ENCODE measurements at places on chromosomes 4 and X.

DNA sequence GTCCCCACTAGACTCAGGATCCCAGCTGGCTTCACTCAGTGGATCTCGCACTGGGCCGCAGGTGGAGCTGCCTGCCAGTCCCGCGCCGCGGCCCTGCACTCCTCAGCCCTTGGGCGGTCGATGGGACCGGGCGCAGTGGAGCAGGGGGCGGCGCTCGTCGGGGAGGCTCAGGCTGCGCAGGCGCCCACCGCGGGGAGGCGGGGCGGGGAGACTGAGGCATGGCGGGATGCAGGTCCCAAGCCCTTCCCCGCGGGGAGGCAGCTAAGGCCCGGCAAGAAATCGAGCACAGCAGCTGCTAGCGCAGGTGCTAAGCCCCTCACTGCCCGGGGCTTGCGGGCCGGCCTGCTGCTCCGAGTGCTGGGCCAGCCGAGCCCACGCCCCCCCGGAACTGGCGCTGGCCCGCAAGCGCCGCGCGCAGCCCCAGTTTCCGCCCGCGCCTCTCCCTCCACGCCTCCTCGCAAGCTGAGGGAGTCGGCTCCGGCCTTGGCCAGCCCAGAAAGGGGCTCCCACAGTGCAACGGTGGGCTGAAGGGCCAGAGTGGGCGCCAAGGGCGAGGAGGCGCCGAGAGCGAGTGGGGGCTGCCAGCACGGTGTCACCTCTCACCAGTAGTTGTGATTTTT lies 1038.0 kb downstream of the PCDH19 start:
- no peak for DNase-seq

DNA sequence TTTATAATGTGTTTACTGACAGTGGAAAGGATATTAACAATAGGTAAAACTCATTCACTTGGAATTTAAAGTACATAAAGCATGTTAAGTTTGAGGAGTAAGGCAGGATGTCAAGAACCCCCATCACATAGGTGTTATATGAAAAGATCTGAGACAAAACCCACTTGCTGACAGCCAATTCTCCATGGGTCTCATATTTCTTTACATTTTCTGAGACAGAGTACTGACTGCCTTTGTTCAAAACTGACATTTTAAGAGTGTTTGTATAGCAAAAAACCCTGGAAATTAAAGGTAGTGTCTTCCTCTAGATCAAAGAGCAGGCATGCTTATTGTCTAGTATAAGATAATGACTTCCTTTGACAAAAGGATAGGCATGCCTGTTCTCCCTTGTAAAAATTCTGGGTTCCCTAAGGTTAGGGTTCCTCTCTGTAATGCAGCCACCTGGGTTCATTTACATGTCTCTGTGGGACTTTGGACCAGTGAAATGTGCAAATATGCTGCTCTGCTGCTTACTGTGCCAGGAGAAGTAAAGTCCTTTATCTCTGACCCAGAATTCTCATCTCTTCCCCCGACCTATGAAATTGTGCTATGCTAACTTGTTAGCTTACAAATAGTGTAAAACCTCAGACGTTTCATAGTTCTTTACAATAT lies 123.6 kb downstream of the PCDH18 start:
- no peak for DNase-seq

GRCh38 chr4:55346851-55347255 lies 811 bp downstream of the SRD5A3 start:
- no peak for DNase-seq

DNA sequence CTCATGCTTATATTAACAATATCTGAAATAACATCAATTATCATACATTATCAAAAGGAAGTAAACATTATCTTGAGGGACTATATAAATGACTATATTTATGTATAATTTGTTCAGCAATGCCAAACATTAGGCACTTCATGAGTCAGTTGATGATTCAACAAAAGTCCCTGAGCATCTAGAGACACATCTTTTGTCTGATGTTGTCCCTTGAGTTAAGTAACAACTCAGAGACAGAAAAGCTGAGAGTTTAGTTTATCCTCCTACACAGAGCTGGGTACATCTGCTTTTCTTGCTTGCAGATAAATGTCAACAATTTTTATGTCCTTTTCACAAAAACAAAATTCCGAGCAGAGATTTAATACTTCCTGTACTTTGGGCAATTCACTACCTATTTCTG lies 311.1 kb downstream of the INPP4B start:
- DNase-seq: no peak

DNA sequence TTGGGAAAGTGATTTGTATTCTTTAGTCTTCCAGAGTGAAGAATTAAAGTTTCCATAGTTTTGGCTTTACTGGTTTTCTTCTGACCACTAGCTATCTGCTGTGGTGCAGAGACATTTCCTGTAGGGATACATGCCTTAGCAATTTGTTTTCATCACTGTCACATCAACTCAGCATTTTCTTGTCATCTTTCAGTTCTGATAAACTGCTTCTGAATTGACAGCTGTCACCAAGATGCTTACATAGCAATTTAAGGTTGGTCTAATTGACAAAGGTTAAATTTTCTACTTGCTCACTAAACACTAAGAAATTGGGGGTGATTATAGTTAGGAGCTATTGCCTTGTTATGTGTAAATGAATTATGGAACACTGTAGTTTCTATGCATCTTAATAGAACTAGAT lies 232.5 kb downstream of the TEX13A start:
- DNase-seq: no peak

DNA sequence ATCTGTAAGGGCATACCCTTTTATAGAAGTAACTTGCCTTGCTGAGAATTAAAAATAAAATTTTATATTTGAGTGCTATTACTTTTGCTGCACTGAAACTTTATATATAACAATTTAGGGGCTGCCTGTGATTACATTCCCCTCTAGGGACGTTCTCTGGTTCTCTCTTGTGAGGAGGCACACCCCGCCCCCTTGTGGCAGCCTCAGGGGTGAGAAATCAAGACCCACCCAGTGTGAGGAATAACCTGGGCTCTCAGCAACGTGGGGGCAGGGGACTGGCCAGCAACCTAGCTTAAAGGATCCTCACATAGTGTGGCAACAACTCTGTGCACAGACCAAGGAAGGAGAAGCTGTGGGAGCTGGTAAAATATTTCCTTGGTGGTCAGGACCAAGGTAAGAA lies 43.7 kb downstream of the MAGEA9 start:
- peak; percentile 52 for DNase-seq

- DNase-seq: no peak
Measured at GRCh38 chr4:141541851-141542250, 94.5 kb upstream of the IL15 start.

GRCh38 chr4:77104791-77105540 lies 29.2 kb upstream of the CCNI start:
- peak; percentile 54 for DNase-seq

DNA sequence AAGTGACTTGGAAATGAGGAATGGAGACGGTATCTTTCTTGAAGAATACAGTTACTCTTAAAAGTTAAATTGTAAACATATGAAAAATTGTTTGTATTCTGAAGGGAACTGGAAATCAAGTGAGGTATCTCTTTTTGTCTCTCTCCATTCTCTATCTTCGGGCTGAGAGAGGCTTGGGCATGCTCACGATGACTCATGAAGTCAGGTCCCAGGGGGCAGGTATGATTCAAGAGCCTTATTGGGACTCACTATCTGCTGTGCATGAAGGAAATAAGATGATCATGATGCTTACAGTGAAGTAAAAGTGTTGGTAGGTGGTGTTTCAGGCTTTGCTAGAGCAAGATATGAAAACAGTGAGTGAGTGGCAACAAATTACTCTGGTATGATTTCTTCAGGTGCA lies 200.4 kb upstream of the PITX2 start:
- DNase-seq: no peak

GRCh38 chrX:18701621-18702361 lies 5.7 kb upstream of the PPEF1 start:
- no peak for DNase-seq

DNA sequence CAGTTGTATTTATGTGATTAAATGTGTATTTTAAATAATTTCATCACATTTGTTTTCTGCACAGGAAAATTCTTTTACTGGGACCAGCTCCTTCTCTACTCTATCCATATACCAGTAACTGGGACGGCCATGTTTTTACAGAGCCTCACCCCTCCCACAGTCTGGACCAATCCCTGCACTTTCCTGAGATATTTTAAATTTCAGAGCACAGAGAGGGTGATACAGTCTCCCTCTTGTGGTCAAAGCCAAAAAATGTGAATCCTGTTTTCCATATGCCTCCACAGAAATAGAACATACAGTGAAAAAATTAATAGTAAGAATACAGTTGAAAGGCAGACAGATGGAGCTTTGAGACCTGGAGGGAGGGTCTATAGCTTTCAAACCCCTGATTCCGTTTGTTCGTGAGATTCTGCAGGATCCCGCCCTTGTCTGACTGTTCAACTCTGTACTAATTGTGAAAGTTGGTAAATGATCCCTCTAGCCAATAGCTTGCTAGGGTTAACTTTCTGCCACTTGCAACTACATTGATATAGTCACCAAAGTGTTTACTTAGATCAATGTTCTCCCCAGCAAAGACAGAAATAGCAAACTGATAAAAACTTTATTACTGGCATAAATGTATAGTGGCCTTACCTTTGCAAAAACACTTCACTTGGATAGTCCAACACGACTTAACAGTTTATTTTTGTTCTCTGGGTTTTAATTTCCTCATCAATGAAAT lies 172.2 kb downstream of the PPARGC1A start:
- no peak for DNase-seq

GRCh38 chrX:11757719-11758399 lies at the start of gene MSL3:
Gene MSL3, plus strand, starts transcription at chrX:11758237. Its CDS starts 27 bp downstream, at chrX:11758264.
- peak; percentile 15 for DNase-seq

DNA sequence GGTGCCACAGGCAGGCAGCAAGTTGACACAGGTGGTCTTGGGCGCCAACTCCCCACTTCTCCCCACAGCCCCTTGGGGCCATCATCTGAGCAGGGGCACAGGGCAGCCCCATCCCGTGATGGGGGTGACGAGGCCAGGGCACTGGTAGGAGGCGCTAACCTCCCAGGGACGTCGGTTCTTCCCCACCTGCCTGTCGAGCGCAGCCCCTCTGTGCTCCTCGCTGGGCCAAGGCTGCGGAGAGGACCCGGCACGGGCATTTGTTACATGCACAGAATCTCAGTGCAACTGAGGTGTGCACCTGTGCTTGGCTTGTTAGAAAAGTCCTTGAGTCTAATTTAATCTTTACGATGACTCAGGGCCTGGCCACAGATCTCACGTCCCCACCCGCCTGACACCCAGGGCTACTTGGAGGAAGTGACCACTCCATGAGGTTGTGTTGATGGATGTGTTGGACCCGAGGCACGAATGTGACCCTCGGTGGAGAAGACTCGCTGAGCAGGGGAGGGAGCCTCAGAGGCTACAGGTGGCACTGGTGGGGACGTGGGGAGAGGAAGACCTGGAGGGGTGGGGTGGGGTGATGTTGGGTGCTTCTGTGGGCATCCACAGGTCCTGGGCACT lies 3.1 kb upstream of the SH3TC1 start:
- DNase-seq: no peak

- DNase-seq: no peak
Measured at GRCh38 chr4:69054578-69055200, 41.6 kb upstream of the UGT2B7 start.

- DNase-seq: peak; percentile 20
Measured at GRCh38 chr4:104394406-104395167, 100.1 kb downstream of the CXXC4 start.

GRCh38 chr4:38366456-38366855 lies 297.5 kb upstream of the KLF3 start:
- DNase-seq: no peak

DNA sequence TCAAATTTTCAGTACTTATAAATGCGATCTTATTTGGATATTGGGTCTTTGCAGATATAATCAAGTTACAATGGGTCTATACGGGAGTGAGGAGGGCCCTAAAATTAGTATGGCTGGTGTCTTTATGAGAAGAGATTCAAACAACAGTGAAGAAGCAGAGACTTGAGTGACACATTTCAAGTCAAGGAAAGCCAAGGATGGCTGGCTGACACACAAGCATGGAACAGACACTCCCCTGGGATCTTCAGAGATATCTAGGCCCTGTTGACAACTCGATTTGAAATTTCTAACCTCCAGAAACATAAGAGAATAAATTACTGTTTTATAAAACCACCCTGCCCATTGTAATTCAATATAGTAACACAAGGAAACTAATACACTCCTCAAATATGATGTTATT lies 1886.0 kb upstream of the PCDH7 start:
- no peak for DNase-seq

DNA sequence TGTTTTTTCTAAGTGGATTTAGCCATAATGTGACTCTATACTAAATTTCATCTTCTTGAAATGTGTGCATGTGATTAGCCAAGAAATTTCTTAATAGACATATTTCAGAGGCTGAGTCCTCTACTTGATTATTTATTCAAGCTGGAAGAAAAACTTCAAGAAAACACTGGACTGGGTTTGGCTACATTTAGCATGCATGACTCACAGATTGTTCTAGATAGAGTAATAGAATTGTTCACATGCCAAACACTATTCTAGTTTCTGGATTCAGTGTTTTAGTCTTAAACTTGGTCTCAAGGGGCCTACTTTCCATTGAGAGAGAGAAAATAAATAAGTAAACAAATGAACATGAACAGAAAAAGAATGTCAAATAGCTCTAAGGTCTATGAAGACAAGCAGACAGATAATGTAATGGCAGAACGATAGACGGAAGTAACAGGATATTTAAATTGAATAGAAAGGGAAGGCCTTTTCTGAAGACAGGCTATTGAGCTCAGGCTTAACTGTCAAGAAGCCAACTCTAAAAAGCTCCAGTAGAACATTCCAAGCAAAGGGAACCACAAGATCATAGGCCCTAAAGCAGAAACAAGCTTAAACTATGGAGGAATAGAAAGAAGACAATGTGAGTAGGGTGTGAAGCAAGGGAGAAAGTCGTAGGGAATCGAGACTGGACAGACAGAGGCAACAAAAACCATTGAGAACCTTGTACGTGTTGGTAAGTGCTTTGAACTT lies 104.6 kb downstream of the TMEM144 start:
- no peak for DNase-seq

GRCh38 chrX:150036181-150036580 lies 97.9 kb upstream of the EOLA2 start:
- no peak for DNase-seq

- DNase-seq: no peak
Measured at GRCh38 chr4:148074462-148074861, 342.6 kb downstream of the ARHGAP10 start.

DNA sequence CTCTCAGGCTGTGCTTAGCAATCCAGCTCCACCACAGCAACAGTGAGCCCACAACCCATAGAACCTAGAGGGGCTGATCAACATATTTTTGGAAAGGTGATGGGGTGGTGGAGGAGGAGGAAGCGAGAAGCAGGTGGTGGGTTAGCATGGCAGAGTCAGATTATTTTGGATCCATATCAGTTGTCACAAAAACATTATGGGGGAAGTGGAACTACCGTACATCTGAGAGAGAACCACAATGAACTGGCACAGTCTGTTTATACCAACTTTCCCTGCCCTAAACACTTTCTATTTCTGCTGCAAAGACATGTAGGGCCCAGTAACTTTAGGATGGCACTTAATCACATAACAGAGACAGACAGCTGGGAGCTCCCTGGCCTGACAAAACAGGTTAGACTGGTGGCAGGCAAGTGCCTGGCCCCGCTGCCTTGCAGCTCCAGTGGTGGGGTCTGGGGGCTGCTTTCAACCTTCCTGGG lies 4.3 kb downstream of the SLC9A7 start:
- no peak for DNase-seq

- DNase-seq: peak; percentile 77
Measured at GRCh38 chr4:169270810-169271691, at the start of gene SH3RF1. Gene SH3RF1, minus strand, starts transcription at chr4:169270956. Its CDS starts 1,744 bp downstream, at chr4:169269212.

- peak; percentile 74 for DNase-seq
Measured at GRCh38 chrX:119516157-119516702, 48.0 kb downstream of the SLC25A5 start.
